ENCODE measurements at places on chromosomes 2 and 18.

DNA sequence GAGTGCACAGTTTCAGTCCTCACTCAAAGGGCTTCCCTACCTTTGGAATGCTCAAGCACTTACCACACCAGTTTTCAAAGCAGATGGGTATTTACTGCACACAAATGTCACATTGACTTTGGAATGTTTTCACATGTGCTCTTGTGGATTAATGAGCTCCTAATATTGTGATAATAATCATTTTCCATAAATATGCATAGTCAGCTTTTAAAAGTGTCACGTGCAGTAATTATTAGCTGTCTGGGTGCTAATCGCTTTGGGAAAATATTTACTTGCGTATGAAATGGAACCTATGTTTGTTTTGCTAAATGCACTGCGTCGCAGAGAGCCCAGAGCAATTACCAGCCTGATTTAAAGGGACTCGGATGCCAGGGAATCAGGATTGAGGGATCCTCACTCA lies 229.3 kb downstream of the SMAD2 start:
- ATAC-seq, result no peak

DNA sequence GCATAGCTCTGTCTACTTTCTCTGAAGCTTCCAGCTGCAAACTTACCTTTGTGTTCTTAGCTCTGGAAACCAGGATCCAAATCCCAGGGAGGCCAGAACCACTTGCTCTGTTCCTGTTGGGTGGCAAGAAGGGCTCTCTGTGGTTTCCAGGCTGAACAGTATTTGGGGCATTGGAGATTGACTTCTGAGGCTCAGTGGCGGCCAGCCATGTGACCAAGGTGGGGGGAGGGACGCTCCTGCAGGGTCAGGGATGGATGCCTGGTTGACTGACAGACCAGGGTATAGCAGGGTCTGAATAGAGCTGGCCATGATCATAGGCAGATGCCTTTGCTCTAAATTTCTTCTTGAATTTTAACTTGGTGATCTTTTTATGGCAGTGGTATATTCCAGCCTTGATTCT lies 15.1 kb downstream of the SLC4A5 start:
- ATAC-seq, result no peak

- no peak for ATAC-seq
Measured at GRCh38 chr2:105373344-105373781, 25.5 kb downstream of the FHL2 start.

DNA sequence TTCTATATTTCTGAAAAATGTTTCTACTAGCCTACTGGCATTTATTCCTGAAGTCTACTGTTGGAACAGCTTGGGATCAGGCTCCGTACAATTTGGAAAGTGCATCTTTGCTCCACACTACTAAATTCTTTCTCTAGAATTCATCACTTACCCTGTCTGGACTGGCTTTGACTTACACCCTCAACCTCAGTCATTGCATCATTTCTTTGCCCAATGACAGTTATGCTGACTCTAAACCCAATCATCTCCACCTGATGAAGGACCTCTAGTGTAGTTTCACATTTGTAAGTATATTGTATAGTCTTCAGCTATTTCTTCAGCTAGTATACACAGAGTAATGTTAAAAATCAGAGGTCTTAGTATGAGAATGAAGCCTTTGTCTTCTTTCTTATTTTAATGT lies 359.6 kb upstream of the MC4R start:
- peak; percentile 36 for ATAC-seq

DNA sequence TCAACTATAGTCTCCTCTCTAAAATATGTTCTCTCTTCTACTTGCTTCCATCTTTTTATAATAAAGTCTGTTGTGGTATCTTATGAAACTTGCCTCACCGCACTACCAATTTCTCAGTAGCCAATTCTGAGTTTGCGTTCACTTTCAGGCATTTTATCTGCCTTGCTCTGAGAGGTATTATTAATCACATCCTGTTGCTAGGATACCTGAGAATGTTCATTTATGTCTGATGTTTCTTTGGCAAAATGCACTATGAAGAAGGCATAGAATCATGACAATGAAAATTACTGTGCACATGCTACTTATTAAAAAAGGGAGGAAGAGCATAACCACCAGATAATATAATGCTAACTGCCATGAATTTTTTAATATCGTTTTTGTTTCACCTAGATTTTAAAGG lies 130.2 kb downstream of the CHST9 start:
- ATAC-seq, result no peak

All from motor neuron (in vitro differentiated cells).